Suppressor macrophage (primary cell): ENCODE measurements at places on chromosomes 4 and X.
A peak's percentile ranks its signal among the peaks of the same experiment; 100 is the strongest.

- no peak for DNase-seq
Observed at GRCh38 chr4:185167234-185167633, 24.2 kb downstream of the SLC25A4 start.

- DNase-seq = no peak
Observed at GRCh38 chr4:81919810-81920209, 448.1 kb upstream of the RASGEF1B start.

DNA sequence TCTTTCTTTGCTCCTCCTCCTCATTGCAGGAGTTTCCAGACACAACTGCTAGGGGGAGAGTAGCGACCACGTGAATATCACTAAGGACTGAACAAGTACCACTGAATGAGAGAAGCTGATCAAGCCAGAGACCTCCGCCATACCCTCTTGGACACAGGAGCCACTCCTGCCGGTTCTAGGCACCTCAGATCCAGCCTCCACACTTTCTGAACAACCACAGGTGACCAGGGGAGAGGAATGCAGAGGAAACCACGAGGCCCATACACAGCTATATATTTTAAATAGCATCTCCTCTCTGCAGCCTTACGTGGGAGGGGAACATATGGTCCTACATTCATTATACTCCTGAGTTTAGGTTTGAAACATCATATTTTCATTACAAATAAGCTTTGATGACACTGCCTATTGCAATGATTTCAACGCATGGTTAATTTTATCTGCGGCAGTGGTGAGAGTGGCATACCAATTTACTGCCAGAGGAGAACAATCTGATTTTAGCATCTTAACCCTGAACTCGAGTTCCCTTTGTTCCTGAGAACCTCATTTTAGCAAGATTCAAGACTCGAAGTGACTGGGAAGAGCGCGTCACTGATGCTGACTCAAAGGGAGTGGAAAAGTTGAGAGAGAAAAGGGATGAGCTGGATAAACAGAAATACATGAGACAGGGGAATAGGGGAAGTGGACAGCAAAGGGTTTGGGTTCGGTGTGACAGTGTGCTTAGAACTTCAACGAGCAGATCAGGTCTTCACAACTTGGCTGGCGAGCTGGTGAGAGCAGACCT is 231.7 kb upstream of the PPARGC1A start:
- no peak for DNase-seq

GRCh38 chr4:15794905-15795304 is 16.8 kb downstream of the CD38 start:
- DNase-seq = peak; percentile 53

GRCh38 chr4:77911091-77911490 is 48.5 kb downstream of the MRPL1 start:
- DNase-seq = no peak

DNA sequence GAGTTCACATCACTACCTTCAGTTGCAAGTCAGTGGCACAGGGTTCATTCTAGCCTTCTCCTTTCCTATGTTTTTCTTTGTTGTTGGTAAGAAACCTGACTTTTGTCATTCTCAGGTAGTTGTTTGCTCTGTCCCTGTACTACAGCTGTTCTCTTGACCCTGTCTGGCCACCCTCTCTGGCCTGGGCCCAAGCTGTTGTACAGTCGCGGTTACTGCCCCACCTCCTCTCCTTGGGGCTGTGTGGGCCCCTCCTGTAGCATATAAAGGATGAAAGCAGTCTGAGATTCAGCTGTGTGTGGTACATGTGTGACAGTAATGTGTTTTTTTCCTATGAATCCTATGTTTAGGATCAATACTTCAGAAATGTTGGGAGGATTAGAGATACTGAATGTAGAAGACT is 12.5 kb downstream of the MOB1B start:
- no peak for DNase-seq

DNA sequence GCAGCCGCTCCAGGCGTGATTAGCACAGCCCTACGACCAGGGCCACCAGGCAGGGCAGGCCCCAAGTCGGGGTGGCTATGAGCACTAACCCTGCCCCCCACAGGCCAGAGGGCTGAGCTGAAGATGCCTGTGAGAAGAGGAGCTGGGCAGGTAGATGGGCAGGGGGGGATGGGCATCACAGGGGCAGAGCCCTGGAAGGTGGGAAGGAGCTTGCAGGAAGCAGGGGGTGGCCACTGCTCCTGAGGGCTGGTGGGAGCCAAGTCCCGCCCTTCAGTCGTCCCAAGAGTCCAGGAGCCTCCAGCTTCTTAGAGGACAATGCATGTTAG is 7.3 kb upstream of the MXD4 start:
- no peak for DNase-seq

DNA sequence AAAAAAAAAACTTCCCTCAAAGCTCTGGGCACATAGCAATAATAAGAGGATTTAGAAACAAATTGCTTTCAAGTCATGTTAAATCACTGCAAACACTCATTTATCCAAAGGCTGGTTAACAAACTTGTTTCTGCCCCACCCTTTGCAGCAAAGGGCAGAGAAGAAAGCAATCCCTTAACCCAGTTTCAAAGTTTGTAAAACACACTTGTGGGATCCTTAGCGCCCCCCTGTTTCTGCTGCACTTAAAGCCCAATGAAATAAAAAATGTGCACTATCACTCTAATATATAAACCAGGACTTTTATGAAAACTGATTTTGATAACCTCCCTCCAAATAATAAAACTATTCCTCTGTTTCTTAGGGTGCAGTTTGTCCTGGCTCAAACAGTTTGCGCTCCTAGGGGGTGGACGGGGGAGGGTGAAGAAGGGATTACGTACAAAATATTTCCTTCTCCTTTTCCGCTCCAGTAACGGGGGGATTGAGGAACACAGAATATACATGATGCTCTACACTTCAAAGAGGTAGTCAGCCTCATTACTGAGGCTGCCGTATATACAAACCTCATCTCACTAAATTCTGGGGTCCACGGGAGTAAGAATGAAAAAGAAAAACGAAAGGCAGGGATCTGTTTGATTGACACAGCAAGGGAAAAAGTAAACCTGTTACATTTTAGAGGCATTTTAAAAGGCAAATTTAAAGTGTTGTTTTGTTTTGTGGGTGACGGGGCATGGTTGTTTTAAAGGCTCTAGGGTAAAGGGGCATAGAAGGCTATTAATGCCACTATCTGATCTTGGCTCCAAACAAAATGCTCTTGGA is 3.1 kb upstream of the PCDH10 start:
- DNase-seq = no peak

- DNase-seq = no peak
Observed at GRCh38 chr4:37442062-37442323, 197.4 kb downstream of the NWD2 start.

- no peak for DNase-seq
Observed at GRCh38 chrX:42017971-42018370, 94.6 kb upstream of the CASK start.

DNA sequence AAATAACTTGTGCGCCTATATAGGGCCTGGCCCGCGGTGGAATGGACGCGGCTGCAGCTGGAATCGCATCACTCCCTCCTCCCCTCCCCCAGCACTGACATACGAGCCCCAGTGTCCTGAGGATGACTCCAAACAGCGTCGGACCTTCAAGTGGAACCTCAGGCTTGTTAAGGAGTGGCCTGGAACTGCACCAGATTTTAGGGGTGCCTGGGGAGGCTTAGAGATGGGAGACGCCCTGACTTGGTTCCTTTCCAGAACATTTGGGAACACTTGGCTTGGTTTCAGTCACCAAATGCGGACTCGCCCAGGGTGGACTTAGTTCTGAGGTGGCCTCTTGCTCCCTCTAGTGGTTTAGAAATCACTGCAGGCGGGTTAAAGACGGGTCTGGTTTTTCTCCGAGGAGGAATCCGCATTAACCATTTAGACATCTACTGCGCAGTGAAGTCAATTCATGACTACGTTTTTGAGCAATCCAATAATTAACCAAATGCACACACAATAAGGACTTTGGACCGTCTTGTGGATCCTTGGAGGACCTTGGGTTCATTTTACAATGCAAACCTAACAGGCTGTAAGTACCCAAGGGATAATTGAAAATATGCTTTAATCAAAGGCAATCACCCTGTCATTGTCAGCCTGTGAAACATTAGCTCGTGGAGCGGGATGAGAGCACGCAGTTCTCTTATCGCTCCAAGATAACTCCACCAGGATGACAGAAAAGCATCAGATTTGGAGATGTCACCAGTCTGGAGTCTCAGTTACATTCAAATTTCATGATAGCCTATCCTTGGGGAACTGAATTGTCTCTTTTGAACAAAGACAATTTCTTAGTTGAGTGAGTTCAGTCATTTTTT is 11.2 kb upstream of the PDGFRA start:
- peak; percentile 87 for DNase-seq

- no peak for DNase-seq
Observed at GRCh38 chr4:14952352-14952751, 49.9 kb upstream of the CPEB2 start.

DNA sequence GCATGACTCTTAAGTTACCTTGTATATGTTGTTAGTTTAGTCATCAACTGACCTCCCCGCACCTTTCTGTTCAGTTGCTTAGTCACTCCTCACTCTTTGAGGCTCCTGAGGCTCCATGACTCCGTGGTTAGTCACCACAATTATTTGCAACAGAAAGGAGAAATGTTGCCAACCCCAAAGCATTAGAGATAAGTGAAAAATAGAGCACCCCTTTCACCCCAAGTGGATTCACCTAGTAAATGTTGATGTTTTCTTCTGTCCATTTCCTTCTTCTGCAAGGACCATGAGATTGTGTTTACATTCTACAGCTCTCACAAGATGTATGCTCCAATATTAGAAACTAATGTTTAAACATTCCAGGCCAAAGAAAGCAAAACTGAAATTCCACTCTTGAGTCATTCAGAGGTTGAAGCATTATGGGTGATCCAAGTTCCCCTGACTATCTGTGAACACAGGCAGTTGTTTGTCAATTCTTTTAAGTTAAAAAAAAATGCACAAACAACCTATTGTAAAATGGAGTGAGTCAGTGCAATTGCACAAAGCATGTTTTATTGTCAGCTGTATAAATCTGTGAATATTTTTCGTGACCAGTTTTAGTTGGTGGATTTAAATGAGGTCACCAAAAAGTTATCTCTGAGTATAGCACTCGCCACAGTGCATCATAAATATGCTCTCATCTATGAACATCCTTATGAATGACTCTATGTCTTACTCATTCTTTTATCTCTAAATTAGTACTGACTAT is 552.4 kb upstream of the MAGEB2 start:
- DNase-seq = no peak

DNA sequence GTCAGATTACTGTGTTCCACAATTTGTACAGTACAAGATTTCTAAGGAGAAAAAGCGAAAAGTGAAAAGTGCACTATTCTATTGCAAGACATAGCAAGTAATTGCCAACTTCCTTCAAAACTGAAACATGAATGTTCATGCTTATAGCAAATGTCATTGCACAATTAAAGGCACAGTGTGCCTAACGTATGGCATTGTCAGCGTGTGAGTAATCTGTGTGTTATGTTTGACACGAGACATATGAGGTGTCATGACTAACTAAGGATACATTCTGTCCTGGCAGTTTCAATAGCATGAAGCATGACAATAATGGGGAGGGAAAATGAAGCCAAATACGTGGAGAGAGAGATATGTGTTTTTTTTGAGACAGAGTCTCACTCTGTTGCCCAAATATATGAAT is 33.6 kb upstream of the TBC1D9 start:
- peak; percentile 93 for DNase-seq

DNA sequence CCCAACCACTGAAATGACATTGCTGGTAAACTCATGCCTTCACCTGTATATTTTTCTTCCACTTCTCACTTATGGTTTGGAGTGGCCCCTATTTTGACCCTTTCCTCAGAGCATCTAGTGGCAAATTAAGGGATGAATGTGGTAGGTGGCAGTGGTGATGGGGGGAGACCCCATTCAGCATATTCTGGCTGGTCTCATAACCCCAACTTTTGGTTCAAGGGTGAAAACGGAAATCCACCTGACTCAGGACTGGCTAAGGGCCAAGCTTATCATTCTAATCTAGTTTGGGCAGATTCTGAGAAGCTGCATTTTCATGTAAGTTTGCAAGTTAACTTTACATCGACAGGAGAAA is 47.0 kb upstream of the NSUN7 start:
- no peak for DNase-seq

- DNase-seq = no peak
Observed at GRCh38 chr4:142393127-142393526, 453.0 kb downstream of the INPP4B start.

- no peak for DNase-seq
Observed at GRCh38 chr4:82419451-82419850, 10.8 kb downstream of the HNRNPDL start.

DNA sequence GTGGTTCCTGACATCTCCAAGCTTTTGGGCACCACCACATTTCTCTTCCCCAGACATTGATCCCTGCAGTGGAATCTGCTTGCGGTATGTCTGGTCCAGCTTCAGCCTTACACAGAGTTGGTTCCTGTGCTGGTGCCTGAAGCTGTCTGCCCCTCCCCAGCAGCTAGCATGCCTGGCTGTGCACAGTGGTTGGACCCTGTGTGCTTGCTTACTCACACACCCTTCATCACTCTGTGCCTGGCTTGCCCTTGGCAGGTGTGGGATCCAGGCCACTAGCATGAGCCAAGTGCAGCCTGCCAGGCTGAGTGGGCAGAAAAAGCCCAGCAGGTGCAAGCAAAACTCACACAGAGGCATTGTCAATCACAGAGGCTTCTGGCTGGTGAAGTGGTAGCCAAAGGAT is 473.8 kb downstream of the ACTRT1 start:
- DNase-seq = no peak

DNA sequence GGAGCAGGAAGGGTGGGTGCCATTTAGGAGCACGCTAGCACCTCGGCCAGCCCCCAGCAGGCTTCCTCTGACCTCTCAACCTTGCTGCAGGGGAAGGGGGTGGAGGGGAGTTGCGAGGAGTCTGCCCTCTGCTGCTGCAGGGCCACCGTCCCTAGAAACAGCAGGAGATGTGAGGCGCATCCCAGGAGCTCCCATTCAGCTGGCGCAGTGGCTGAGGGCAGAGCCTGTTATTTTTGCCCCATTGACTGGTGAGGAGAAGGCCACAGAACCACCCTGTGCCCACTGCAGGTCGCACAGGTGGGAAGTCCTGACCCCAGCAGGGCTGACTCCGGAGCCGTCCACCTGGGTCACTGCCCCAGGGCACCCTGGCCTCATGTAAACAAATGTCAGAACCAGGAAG is 8.0 kb downstream of the PDE6B start:
- no peak for DNase-seq

DNA sequence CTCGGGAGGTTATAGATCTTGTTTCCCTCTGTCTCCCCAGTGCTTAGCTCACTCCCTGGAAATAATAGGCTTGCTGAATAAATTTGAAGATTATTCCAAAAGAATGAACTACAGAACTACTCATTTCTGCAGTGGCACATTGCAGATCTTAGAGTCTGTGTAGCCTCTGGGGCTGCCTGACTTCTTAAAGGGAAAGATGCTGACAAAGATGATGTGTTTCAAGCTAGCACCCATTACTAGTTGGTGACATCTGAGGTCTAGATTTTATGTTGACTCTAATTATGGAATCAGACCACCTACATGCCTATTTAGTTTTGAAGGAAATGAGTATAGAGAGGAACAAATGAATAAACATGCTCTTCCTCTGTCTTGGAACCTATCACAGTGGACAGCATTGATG is 123.7 kb upstream of the KCNIP4 start:
- DNase-seq = no peak

GRCh38 chr4:498328-498904 is 540 bp downstream of the ZNF721 start:
- DNase-seq = no peak

GRCh38 chr4:159349332-159349731 is 246.5 kb downstream of the RAPGEF2 start:
- no peak for DNase-seq
